ENCODE measurements at places on chromosomes 3 and 15.
A peak's percentile ranks its signal among the peaks of the same experiment; 100 is the strongest.

DNA sequence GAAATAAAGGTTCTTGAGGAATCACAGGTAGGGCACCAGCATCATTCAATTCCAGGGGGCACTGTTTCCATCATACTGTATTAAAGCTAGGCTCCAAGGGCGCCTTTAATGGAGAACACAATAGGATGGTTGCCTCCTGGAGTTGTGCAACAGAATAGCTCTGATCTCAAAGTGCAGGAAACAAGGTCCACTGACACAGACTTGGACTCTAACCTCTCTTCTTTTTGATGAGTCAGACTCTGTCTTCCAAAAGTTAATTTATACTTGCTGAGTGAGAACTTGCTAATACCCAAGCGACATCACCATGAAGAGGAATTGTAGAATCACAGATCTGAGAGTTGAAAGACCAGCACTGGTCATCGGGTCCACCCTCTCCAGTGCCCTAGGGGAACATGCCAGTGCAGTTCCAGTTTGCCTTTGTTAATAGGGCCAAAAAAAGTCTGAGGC is 94.4 kb upstream of the PHLDB2 start:
- no peak for DNase-seq

GRCh38 chr3:113000691-113001090 is 9.9 kb downstream of the GTPBP8 start:
- no peak for DNase-seq

DNA sequence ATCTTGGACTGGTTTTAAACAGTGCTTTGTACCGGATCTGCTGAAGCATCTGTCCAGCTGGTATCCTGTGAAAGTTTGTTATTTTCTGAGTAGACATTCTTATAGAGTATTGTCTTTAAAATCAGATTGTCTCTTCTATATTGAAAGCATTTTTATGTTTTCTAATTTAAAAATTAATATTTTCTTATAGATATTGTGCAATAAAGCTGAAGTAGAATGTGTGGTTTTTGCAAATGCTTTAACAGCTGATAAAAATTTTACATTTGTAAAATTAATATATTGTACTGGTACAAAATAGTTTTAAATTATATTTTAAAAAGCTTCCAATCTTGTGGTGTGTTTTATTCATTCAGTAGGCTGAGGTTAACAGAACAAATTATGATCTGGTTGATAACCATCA is 31.9 kb downstream of the SGO1 start:
- DNase-seq = no peak

DNA sequence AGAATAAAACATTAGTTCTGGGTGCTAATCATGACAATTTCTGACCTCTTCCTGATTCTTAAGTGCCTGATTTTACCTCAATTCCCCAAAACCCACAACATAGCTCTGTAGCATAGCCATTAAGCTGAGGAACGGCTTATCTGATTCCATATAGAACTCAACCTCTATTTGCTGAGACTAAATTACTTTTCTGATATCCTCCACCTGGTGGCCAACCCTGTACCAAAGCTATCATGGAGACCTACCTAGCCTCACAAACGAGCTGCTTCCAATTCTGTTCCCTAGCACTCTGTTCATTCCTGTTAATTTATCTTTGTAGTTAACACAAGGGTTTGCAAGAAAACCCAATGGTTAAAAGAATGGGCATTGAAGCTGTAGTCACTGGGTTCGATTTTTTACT is 245.2 kb downstream of the PLOD2 start:
- DNase-seq = no peak

- no peak for DNase-seq
These were observed 61.8 kb downstream of the ZBTB20 start for GRCh38 chr3:115085197-115085865.

DNA sequence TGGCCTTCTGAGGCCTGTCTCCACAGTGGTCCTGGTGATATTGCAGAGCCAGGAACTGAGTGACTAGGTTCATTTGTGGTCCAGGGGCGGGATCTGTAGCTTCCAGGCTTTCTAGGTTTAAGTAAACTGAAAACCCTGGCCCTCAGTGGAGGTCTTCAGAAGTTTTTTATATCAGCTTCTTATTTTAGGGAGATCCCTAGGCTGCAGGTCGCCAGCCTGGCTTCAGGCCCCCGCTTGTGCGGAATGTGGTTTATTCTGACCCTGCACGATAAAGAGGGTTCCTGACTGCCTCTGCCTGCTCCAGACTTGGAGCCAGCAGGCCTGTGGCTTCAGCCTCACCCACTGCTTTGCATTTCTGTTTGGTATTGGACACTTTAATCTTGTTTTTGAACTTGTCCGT is 133.9 kb upstream of the PLXNA1 start:
- no peak for DNase-seq

- no peak for DNase-seq
These were observed 604.3 kb downstream of the TAFA4 start for GRCh38 chr3:68328049-68328448.

- DNase-seq = peak; percentile 56
These were observed 48.7 kb downstream of the COL8A1 start for GRCh38 chr3:99686955-99687612.

- no peak for DNase-seq
These were observed 159.7 kb upstream of the POU1F1 start for GRCh38 chr3:87435926-87436620.

DNA sequence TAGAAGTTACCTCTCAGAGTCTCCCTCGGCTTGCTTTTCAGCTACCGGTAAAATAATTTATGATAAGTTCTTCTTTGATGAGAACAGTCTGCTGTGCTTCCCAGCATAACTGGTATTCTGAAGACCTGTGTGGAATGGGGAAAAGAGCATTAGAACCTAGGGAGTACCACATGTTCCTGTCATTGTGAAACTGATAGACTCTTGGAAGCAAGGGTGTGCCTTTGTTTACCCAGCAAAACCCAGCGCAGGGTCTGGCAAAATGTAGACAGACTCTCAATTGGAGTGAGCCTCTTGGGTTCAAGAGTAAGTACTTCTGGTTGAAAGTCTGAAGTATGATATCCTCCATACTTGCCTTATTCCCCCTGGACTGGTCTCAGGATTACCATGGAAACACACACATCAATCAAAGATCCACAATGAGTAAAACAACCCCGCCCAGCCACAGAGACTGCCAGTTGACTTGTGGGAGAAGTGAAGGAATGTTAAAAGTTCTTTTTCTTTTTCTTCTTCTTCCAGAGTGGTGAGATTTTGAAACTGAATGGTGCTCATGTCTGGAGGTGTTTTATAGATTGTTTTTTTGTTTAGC is 652.4 kb upstream of the NAALADL2 start:
- no peak for DNase-seq

- DNase-seq = no peak
These were observed 47.1 kb downstream of the USF3 start for GRCh38 chr3:113649174-113649845.

DNA sequence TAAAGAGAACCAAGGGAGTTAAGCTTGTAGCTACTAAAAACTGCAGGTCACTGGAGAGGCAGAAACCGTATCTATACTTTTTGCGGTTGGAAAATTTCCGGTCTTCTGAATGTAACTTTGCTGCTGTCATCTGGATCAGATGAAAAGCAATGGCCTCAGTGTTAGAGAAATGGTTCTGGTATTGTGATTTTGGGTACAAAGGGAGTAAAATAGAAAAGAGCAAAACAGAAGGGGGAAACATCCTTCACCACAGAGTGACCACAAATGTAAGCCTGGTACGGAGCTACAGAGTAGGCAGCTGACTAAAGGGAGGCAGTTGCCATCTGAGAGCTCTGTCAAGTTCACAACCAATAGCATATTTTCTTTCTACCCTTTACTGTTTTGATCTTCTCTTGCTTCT is 5.6 kb downstream of the CD96 start:
- DNase-seq = no peak

- no peak for DNase-seq
These were observed 33.6 kb downstream of the INTS14 start for GRCh38 chr15:65577129-65577996.

GRCh38 chr15:56765251-56765650 is 31.9 kb upstream of the ZNF280D start:
- DNase-seq = no peak

GRCh38 chr3:8472549-8472948 is 29.1 kb upstream of the LMCD1 start:
- no peak for DNase-seq
